LHCN-M2 (cell line): ENCODE measurements at places on chromosomes 4 and X. TPM values are rescaled to one million over a fixed set of nuclear protein-coding genes. Genes with fewer than 3 reads are reported as not detected.

The SUPT20HL1 gene
- total RNA-seq: not detected in 2 replicates

The ATG4A gene
- 12.5 and 13.3 TPM in 2 replicates for total RNA-seq

The HEPH gene
- total RNA-seq: 32.3 and 33.6 TPM in 2 replicates

The BEND4 gene
- total RNA-seq: not detected in 2 replicates

The CHST7 gene
- total RNA-seq: 8.8 and 11.2 TPM in 2 replicates

The HSD17B11 gene
- total RNA-seq: 30.5 and 32.4 TPM in 2 replicates
